Fibroblast of skin of left biceps (primary cell): ENCODE measurements at places on chromosomes 3 and 15.

GRCh38 chr3:33807191-33807590 lies 8.8 kb downstream of the PDCD6IP start:
- no peak for DNase-seq

GRCh38 chr3:13054341-13055285 lies 18.6 kb downstream of the IQSEC1 start:
- no peak for DNase-seq

DNA sequence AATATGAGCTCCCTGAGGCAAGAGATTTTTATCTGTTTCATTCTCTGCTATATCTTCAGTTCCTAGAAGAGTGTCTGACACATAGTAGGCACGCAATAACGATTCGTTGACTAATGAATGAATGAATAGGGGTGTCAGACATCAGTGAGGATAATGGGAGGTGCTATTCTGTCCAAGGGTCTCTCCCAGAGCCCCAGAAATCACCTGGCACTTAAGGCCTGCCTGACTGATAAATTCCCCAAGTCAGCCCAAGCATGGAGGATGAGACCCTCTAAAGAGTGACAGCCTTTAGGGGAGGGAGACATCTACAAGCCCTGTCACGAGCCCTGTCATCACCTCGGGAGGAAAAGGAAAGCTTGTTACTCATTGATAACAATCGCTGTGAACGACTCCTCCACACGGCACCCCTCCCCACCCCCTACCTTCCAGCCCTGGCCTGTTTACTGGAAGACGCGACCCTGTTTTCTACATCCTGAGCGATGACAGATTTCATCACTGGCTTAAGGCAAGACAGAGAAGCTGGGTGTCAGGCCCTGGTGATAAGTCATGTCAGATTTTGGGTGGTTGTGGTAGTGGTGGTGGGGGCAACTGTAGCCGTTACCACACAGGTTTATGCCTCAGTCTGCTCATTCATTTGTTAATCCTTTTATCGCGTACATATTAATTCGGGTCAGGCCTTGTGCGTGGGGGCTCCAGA lies 23.1 kb downstream of the BHLHE40 start:
- DNase-seq = no peak

DNA sequence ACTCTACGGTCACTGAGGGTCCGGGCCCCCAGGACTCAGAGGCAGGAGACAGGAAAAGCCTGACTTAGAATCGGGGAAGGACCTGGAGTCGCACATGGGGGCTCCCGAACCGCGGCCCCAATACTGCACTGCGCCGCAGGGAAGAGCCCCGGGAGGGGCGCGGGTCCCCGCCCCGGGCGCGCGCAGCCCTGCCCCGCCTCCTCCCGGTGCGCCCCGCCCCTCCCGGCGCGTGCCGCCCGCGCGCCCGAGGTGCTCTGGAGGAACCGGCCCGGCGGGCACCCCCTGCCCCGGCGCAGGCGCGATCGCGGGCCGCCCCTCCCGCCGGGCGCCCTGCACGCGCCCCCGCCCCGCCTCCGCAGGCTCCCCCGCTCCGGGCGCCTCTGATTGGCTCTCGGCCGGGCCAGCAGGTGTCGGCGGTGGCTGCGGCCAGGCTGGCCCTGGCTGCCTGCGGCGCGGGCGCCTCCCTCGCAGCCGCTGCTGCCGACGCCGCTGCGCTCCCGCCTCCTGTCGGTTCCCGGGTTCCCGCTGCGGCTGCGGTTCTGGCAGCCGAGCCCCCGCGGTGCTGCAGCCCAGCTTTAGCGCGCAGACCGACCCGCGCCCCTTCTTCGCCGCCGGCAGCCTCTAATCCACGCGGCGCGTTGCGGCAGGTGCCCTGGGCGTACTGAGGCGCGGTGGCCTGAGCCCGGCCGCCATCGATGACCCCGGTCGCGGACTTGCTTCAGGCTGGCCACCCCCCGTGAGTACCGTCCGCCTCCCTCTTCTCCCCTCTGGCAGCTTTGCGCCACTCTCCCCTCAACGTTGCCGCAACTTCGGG lies at the start of gene MYRIP:
Gene MYRIP (plus strand): TSS at position 429 of the 814 bp plus-strand sequence. CDS start 91,208 bp downstream, outside the sequence.
- no peak for DNase-seq

DNA sequence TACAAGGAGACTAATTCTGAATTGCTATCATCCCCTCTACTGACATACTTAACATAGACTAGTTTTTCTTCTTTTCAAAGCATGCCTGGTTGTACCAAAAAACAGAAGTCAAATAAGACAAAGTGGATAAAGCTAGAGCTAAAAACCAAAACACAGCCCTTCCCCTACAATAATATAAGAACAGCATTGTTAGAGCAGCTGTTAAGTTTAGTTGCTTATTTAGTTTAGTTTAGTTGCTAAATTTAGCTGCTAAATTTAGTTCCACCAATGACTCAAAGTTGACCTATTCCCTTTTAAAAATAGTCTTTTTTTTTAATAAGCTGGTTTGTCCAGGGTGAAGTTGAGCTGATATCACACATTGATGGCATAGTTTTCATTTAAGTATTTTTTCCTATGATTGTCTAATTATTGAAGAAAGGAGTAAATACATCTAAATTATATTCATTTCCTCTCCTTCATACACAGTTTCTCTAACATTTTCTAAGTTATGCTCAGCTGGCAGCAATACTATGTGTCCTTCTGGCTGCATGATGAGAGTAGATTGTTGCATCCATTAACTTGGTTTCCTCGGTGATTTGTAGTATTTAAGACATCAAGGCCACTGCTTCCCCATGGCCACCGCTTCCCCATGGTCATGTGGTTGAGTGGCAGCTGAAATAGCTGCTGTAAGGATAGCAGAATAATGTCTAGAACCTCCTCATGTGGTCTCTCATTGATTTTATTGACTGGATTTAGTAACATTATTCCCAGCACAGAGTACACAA lies 718.6 kb upstream of the NECTIN3 start:
- no peak for DNase-seq

- DNase-seq = no peak
Measured at GRCh38 chr3:161559177-161559998, 62.8 kb downstream of the OTOL1 start.

GRCh38 chr3:132641837-132642538 lies 17.6 kb downstream of the ACAD11 start:
- DNase-seq = no peak

DNA sequence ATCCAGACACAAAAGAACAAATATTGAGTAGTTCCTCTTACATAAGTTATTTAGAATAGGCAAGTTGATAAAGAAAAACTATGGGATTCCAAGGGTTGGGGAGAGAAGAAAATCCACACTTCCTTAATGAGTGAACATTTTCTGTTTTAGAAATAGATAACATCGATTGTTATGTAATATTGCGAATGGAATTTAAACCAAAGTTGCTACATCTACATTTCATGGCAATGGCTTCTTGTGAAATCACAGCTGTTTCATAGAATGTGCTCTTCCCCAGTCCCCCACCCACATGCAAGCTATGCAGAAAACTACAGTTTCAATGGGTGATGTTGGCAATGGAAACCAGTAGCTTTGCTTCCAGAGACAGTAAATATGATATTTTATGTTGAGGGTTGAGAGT lies 1639.5 kb downstream of the SI start:
- DNase-seq = no peak
